Stimulated activated CD8-positive, alpha-beta memory T cell treated with anti-CD3 and anti-CD28 coated beads, Interleukin-4, amount 100 ng/mL, for 1 hour (primary cell): ENCODE measurements at places on chromosomes 7 and 10.

DNA sequence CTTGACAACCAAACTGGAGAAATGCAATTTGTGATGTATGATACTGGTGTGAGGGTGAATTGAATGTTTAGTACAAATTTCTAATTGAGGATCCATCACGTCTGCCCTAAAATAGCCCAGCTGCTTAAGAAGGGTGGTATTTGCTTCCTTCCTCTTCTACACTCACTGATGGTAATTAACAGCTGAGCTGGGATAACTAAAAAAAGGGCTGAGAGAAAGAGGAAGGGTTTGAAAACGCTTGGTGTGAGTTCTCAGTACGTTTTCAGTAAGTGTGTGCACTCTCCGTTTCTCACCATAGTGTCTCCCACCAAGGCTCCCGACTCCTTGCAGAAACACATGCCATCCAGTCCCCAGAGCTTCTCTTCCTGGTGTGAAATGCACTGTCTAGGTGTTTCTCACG is 54.3 kb downstream of the MAP3K8 start:
- DNase-seq = no peak

DNA sequence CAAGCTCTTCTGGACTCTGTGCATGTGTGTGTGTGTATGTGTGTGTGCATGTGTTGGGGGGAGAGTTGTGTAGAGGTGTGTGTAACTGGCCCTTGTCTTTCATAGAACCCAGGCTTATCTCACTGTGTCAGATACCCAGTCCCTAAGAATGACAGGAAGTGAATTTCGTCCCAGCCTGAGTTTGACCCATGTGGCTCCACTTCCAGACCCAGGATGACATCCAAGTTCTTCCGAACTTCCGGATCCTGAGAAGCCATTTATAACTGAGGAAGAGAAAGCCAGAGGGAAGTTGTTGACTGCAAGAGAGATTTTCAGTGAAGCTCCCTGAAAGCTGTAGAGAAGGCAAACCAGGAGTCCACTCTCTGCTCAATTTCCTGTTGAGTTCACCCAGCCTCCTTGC is 53.2 kb downstream of the ADRB1 start:
- no peak for DNase-seq

GRCh38 chr7:116522247-116522646 is 2.6 kb upstream of the CAV1 start:
- no peak for DNase-seq

- DNase-seq = no peak
These were observed 13.2 kb upstream of the CAMK2B start for GRCh38 chr7:44338600-44338999.

DNA sequence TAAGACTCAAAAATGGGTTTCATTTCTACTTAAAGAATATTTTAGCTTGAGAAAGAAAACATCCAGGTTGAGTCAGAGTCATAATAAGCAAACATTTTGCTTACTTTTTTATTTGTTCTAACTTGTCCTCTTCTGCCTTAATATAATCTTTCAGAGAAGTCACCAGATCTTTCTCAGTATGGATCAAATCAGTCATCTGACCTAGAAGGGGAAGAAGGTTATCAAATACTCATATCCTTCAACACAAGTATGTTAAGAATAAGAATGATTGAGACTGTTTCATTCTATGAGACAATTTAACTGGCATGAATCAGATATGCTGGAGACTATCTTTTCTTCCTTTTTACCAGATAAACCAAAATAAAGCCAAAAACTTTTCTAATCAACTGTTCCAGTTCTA is 23.0 kb downstream of the P4HA1 start:
- no peak for DNase-seq

- DNase-seq = no peak
These were observed 23.4 kb downstream of the ESYT2 start for GRCh38 chr7:158805937-158806336.

DNA sequence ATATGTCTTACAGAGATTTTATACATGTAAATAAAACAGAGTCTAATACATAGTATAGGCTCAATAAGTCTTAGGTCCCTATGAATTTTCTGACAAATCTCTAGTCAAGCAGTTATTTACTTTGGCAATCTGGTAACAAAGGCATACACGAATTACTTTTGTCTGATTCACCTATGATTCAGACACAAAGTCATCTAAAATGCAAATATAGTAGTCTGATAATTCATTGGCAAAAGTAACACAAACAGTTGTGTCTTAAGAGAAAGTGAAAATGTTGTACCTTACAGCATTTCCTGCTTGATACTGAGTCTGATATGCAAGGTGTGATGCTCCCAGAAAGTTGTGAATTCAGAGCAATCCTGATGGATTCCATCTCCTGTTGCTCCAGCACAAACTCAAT is 209.4 kb upstream of the PRSS1 start:
- DNase-seq = no peak

GRCh38 chr7:98826811-98827231 is 43.0 kb downstream of the TMEM130 start:
- DNase-seq = no peak

DNA sequence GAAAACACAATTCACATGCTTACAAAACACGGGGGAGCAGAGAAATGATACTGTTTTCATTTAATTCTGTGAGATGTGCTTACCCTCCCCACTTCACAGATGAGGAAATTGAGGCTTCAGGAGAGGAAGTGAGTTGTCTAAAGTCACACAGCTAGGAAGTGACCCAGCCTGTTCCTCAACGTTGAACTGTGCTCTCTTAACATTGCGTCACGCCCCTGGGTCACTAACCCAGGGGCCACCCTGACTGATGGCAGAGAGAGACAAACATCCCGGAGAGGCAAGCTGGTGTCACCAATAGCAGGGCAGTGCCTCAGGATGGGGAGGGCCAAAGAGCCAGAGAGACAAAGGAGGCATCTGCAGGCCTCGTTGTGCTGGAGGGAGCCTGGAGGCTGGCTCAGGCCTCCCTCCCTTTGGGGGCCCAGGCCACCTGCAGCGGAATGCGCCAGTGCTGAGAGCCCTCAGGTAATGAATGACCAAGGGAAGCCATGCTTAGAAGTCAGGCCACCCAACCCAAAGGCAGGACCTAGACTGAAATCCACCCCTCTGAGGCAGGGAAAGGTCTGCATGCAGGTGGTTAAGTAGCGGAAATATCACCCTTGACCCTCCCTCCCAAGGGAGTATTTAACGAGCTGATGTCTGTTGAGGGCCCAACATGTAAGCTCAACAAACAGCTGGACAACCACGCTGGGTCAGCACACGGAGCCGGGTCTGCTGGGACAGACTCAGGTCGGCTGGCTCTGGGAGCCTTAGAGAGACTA is 81.3 kb downstream of the C10orf105 start:
- DNase-seq = no peak

DNA sequence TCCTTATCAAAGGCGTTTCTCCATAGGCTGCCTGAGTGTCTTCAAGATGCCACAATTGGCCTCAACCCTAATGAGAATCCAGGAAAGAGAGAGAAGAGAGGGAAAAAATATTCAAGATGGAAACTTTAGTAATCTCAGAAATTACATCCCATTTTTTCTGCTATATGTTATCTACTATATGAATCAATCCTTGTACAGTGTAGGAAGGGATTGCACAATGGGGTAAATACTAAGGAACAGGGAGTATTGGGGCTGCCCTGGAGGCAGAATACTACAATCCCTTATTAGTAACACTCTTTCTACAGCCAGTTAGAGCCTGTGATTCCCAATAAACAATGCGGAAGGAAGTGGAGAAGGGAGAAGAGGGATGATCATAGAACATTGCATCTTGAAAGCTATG is 27.9 kb downstream of the TFPI2 start:
- no peak for DNase-seq

- no peak for DNase-seq
These were observed 21.0 kb downstream of the SHH start for GRCh38 chr7:155791214-155791737.

DNA sequence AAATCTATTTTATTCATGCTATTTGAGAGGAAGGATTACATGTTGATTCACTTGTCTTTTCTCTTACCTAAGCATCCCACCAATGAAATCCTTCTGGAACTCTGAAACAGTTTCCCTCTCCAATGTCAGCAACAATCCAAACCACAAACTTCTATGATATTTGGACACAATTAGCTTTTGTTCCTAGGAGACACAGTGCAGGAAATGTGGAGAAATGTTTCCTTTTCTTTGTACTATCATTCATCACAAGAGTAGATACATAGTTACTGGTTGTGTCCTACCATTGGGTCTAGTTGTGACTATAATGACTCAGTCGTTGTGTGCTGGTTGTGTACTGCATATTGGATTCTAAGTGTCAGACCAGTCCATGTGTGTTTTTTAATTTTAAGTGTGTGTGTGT is 156.8 kb upstream of the MAGI2 start:
- no peak for DNase-seq

- DNase-seq = no peak
These were observed 261.6 kb downstream of the TWIST1 start for GRCh38 chr7:18855796-18856195.

DNA sequence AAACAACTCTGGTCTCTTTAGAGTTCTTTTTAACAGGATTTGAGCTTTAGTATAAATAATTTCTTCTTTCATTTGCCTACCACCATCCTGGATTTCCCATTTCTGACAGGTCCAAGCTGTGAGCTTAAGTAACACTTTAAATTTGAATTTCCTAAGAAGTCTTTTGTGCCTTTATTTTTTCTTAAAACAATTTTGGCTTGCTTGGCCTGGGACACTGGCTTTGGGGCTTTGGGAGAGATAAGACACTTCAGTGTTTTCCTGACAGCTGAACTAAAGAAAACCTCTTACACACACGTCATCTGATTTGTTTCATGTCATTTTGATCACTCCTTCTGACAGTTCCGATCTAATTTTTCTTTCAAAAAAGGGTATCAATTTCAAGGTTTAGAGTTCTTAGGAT is 121.3 kb upstream of the BMPER start:
- DNase-seq = no peak

DNA sequence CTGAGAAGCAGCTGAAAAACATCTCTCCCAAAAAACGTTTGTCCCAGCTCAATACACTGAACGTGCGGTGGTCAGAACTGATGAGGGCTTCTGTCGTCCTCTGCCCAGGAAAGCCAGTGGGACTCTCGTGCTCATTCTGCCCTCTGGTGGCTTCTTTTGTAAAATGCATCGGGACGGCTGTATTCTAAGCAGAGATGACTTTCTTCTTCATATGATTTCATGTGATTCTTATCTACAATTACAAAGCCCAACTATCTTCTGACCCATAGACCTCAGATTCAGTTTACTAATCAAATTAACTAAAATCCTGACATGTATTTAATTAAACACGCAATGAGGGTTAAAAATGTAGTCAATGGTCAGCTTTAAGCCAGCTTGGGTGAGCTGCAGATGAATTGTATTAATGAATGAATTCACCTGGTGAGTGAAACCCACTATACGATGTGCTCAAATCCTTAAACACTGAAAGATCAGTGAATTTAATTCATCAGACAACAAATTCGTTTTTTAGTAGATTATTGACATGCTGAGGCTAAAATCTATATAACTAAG is 117.6 kb upstream of the FAM204A start:
- DNase-seq = no peak

DNA sequence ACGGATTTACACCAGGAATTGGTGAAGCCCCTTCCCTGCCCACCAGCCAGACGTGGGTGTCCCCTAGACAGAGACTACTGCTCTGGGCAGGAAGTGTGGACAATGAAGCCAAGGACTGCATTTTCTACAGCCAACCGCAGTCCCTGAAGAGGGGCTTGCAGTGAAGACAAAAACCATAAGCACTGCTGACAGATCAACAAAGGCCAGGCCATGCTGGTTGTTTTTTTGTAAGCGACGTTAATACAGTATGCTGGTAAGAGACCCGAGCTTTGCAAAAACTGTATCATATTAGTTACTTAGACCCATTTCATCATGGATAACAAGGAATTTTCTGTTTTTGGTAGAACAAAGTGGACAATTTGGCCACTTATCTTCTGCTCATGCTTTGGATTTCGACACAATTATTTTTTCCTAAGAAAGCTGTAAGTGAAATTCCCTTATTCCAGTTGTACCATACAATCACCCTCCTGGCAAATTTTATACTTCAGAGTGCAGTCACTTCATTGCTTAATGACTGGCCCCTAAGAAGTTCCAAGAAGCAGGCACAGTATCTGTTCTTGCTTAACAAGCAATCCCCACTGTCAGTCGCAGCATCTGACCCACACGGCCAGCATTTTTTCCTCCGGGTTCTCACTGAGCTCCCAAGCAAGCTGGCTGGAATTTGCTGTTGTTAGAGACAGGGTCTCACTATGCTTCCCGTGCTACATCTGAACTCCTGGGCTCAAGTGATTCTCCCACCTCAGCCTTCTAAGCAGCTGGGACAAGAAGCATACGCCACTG is 163.5 kb downstream of the PARD3 start:
- no peak for DNase-seq

GRCh38 chr7:23216021-23216420 is 30.6 kb upstream of the GPNMB start:
- no peak for DNase-seq
